Activated gamma-delta T cell treated with anti-CD3 and anti-CD28 coated beads, Interleukin-2, amount 50 U/mL, for 16 hours (primary cell): ENCODE measurements at places on chromosomes 5 and 9.

DNA sequence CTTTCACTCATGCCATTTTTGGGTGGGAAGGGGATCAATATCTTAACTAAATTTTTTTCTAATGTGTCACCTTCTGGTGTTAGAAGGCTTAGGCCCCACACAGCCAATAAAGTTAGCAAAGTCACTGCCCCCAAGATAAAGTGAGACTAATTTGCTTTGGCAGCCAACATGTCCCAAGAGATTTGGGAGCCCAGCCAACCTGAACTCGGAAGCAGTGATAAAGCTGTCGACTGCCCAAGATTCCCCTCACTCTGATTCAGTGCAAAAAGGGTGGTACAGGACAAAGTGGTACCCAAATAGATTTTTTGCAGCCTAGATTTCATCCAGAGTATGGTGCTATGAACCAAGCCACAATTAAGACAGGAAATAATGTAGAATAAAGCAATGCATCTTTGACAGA, 572.5 kb upstream of the ARRDC3 start:
- no peak for DNase-seq

DNA sequence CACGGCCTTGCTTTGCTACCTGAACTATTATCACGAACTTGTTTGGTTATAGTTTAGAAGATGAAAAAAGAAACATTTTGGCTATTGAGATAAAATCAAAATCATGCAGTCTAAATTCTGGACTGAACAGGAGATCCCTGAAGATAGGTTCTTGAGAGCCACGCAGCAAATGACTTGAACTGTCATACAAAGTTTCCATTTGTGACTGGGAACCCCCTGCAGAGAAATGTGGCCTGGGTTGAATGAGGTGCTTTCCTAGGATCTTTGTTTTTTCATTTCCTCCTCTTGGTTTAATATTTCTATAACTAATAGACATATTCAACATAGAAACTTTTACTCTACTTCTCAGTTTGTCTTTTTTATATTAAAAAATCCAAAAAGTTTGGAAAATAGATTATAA, 184.7 kb upstream of the TRPM3 start:
- DNase-seq: no peak

DNA sequence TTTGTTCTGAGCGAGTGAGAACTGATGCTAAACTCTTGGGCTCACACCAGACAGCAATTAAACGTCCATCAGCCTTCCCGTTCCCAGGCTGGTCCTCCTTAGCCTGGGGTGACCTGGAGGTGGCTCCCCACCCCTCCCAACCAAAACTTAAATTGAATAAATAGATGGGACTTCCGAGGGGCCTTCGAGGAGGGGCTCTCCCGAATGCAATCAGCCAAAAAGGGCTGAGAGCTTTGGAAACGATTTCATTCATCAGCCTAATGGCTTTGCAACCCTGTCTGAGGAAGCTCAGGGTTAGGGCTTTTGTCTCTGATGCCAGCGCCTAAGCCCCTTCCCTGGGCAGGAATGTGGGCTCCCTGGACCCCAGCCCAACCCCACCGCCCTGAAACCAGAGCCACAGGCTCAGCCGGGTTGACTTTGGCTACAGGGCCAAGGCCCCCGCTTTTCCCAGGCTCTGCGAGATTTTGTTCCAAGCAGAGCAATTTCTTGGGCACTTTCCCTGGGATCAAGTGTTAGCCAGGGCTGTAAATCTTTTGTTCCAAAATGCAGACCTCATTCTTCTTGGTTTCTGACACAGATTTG, 29.2 kb downstream of the LHX3 start:
- DNase-seq: no peak

DNA sequence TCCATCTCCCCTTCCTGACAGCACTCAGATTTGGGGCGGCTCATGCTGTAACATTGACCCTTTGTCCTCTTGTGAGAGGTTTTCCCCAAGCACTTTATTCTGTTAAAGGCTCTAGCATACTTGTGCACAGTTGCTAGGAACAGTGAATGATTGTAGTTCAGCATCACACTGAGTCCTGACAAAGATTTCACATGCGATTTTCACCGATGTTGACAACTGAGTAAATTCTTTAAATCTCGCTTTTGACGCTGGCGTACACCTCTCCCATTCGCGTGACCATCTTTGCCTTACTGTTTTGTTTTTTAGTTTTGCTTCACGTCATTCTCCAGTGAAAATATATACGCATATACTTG, 780 bp downstream of the CDC37L1 start:
- no peak for DNase-seq

- DNase-seq: no peak
Measured at GRCh38 chr5:128469912-128470311, 68.1 kb downstream of the FBN2 start.

DNA sequence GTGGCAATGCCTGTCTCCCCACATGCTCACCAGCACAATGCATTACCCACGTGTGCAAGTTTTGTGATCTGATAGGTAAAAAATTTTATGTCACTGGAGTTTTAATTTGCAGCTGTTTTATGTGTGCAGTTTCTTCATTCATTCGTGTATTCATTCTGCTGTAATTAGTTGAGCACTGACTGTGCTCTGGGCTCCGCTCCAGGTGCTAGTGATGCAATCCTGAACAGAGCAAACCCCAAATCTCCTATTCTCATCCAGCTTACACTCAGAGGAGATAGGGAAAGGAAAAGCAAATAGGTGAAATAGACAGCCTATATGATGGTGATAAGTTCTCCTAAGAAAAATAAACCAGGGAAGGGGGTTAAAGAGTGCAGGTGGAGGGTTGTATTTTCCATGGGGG, 148.4 kb downstream of the TENT4A start:
- DNase-seq: no peak

GRCh38 chr5:178762391-178762790, 31.9 kb upstream of the ZNF354A start:
- no peak for DNase-seq

DNA sequence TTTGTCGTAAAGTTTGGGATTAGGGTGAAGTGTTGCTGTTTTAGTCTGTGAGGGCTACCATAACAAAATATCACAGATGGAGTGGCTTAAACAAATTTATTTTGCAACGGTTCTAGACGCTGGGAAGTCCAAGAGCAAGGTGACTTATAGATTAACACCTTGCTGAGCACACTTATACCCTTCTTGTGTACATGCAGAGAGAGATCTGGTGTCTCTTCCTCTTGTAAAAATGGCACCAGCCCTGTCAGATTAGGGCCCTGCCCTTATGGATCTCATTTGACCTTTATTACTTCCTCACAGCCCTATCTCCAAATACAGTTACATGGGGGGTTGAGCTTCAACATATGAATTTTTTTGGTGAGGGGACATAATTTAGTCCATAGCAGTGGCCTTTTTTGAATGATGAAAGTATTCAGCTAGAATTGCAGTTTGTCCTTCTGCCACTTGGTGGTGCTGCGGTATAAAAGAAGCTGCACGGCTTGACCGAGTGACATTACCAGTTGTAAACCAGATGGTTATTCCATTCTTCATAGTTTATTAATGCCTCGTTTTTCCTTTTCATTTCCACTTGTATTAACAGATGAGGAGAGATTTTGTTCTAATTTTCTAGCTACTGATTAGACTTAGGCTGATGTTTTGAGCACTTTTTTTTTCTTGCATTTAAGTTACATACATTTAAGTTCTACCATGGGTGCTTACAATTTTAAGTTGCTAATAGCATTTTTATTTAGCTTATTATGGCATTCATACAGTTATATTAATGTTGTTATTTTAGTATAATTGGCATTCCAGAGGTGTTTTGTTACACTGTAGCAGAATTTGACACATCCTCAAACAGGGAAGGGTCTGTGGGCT, 19.4 kb downstream of the DCP2 start:
- peak; percentile 77 for DNase-seq

GRCh38 chr9:137959641-137960411, 82.2 kb downstream of the CACNA1B start:
- DNase-seq: no peak

- no peak for DNase-seq
Measured at GRCh38 chr5:172593306-172593705, 47.8 kb upstream of the NEURL1B start.

DNA sequence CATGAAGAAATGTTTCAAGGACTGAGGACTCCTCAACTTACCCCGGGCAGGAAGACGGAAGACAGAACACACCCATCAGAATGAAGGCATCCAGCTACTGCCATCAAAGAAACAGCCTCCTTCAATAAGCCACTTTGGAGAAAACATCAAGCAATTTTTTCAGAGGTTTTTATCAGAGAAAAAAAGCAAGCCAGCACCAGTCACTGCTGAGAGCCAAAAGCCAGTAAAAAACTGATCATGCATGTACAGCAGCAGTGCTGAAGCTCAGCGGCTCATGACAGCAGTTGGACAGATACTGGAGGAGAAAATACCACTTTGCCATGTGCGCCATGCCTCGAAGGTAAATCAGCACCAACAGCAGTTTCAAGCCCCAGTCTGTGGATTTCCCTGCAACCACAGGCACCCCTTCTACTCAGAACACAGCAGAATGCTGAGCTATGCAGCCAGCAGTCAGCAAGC, 10.1 kb upstream of the ZNF484 start:
- no peak for DNase-seq

DNA sequence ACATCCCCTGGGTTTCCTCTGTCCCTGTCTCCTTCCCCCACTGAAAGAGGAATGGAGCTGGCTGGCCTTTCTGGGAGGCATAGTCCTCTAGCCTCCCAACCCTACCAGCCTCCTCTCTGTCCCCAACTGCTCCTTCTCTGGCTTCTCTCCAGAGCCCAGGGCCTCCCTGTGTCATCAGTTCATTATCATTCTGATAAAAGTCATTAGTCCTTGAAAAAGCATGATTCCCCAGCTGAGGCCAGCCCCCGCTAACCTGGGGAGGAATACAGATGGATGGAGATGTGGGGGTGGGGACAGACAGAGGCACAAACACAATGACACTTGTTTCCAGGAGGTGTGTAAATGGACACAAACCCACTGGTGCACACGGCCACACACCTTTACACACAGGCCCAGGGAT, 73.6 kb upstream of the HSPA9 start:
- no peak for DNase-seq

- DNase-seq: no peak
Measured at GRCh38 chr5:96144289-96144688, 182.6 kb upstream of the ELL2 start.

- no peak for DNase-seq
Measured at GRCh38 chr5:143456952-143457547, 53.6 kb upstream of the NR3C1 start.

DNA sequence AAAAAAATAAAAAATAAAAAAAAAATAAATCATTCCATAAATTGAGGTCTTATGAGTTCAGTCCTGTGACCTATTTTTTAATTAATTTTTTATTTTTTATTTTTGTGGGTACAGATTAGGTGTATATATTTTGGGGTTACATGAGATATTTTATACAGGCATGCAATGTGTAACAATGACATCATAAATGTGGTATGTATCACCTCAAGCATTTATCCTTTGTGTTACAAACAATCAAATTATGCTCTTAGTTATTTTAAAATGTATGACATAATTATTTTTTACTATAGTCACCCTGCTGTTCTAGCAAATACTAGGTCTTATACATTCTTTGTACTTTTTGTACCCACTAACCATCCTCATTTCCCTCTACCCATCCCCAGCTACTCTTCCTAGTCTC, 537.9 kb downstream of the HINT1 start:
- no peak for DNase-seq

- no peak for DNase-seq
Measured at GRCh38 chr9:14433351-14434157, 119.6 kb upstream of the NFIB start.

DNA sequence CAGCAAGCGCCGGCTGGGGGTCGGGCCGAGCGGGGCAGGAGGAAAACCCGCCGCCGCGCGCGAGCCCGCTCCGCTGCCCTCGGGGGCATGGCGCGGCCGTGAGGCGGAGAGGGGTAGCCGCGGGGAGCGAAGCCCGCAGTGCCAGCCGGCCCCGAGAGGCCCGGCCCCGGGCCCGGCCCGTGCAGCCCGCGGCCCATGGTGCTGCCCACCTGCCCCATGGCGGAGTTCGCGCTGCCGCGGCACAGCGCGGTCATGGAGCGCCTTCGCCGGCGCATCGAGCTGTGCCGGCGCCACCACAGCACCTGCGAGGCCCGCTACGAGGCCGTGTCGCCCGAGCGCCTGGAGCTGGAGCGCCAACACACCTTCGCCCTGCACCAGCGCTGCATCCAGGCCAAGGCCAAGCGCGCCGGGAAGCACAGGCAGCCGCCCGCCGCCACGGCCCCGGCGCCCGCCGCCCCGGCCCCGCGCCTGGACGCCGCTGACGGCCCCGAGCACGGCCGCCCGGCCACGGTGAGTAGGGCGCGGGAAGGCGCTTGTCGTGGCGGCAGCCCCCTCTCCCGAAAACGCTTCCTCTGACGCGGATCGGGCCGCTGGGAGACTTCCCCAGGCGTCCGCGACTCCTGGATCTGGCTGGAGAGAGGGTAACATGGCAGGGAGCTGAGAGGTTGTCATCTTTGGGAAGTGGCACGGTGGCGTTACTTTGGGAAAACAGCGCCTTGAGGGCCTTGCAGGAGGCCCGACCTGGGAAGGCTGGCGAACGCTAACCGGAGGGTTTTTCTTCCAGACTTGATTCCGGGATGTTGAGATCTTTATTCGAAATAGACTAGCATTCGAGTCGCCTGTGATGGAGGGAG, 523 bp downstream of the MAML1 start:
- DNase-seq: peak; percentile 7

DNA sequence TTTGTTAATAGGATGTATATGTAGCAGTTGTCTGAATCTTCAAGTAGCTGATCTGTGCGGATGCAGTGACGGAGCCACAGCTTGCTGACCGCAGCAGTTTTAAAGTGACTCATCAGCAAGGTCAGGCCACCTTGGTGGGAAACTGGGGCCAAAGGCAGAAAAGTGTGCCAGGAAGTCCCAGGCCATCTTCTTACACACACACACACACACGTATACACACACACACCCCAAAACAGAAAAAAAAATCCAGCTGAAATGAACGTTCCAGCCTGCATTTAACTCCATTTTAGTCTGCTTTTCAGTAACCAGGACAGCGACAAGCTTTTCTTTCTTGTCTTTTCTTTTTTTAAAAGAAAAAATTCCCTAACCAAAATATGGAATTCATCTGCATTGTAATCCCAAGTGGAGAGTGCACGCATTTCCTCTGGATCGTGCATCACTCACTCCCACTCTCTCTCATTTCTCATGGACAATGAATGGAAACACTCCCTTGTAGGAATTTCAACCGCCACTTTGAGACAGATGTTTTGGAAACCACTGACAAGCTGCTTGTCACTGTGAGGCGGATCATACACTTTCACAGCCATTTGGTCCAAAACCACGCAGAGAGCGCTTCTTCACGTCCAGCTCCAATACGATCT, 103.9 kb downstream of the LHFPL2 start:
- no peak for DNase-seq
